ENCODE measurements at places on chromosomes 12 and 14.
A peak's percentile ranks its signal among the peaks of the same experiment; 100 is the strongest.

DNA sequence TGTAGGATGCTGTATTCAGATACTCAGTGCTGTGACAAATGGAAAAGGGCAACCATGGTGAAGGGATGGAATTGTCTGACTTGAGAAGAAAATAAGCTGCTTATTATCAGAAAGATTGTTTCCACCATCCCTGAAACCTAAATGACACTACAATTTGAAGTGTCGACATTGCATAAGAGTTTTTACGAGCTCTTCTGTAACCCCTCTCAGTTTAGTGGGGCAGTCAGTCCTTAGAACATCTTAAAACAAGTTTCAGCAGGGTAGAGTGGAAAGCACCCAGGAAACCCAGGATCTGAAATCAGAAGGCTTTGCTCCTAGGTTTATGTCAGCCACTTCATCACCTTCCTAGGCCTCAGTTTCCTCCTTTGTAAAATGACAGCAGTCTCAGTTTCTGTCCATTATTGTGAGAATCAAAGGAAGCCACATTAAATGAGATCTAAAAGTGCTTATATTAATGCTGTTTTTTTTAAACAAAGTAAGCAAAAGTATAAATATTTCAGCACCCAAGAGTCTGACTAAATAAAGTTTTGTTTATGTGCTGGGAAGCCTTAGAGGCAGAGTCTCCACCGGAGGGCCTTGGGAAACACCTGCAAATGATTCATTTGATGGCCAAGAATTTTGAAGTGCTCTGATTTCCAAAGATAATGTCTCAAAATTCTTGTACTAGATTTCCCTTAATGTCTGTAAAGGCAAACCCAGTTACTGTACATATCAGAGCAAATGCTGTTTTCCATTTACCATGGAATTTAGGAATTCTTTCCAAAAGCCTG lies 1.8 kb downstream of the IFT43 start:
- DNase-seq, result no peak

GRCh38 chr14:30620178-30620577 lies 1.9 kb upstream of the SCFD1 start:
- peak; percentile 87 for DNase-seq

DNA sequence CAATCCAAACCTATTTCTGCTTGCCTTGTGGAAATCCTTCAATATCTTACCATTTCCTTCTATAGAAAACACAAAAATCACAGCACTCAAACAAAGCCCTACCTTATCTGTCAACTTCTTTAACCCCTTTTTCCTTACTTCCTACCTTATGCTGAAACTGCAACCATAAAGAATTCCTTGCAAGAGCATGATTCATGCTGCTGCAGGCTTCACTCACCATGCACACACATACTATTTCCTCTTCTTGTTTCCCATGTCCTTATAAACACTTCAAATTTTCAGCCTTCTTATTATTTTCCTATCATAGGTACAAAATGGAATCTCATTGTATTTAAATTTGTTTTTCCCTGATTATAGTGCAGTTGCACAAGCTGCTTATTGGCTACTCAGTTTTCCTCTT lies 23.3 kb downstream of the LMNTD1 start:
- no peak for DNase-seq

GRCh38 chr14:50599700-50600444 lies 39.9 kb downstream of the ATL1 start:
- peak; percentile 27 for DNase-seq

GRCh38 chr12:97398704-97399103 lies 63.9 kb upstream of the RMST start:
- no peak for DNase-seq

GRCh38 chr14:71711619-71712018 lies 220.6 kb upstream of the RGS6 start:
- no peak for DNase-seq
